ENCODE measurements at places on chromosomes 11 and 22. TPM values are rescaled to one million over a fixed set of nuclear protein-coding genes. Genes with fewer than 3 reads are reported as not detected.

GRCh38 chr11:12868315-12869073 is 140.6 kb upstream of the RASSF10 start:
- DNase-seq: peak; percentile 62

GRCh38 chr11:17554487-17554886 is 7.4 kb downstream of the OTOG start:
- no peak for DNase-seq

Gene SHISAL1
- total RNA-seq: 3.0 TPM

Gene PATE2
- 0.32 TPM for total RNA-seq

Gene MOV10L1
- 10.8 TPM for total RNA-seq

DNA sequence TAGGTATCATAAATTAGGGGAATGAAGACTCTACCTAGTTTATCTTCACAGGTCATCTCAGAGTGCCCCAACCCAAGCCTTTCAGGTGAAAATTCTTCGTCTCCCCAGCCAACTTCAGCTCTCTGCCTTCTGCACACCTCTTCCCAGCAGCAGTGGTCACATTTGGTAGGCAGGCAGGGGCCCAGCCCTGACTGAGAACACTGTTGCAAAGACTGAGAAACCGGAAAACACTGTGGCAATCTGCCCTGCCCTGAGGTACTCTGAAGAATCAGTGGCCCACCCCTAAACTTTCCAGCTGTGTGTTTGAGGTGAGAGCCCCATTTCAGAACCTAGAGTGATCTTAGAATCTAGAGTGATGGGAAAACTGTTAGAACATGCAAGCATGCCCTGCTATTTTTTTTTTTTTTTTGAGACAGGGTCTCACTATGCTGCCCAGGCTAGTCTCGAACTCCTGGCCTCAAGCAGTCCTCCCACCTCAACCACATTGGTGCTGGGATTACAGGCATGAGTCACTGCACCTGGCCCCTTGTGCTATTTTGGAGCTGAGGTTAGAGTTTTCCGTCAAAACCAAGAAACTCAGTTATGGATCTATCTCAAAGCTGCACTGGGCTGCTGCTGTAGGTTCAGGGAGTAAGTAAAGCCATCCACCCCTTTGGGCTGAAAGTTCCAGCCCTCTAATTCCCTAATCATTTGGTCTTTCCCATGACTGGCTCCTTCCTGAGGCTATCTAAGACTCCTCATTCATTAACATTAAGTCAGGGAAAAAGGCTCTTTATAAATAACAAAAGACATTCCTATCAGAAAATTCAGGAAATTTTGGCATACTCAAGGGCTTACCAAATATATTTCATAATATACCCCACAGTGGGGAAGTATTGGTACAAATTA is 1.7 kb upstream of the LDHA start:
- no peak for DNase-seq

DNA sequence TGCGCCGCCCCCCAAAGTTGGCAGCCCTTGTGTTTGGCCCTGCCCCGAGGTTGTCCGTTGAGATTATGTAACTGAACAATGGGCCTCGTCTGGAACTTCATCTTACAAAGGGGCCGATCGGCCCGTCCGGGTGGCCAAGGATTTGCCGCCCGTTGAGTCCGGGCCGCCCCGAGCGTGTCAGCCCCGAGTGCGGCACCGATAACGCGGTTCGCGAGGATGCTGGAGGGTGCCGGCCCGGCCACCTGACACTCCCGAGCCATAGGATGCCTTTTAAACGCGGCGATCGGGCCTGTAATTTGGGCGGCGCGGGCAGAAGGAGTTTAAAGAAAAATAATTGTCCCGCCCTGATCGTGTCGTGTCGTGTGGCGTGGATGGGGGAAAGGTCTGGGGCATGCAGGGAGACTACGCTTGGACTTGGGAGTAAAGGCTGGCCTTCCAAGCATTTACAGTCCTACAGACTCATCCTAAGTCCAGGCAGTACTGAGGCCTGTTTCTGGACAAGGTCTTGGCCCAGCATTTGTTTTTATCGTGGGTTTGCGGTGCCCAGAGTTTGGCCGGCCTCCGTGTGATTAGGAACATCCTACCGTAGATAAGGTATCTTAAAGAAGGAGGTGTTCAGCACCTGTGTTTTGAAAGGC is 1.3 kb downstream of the WEE1 start:
- DNase-seq: peak; percentile 25

Gene RBMXL2
- not detected for total RNA-seq

GRCh38 chr11:102799681-102800340 is 1.9 kb upstream of the MMP1 start:
- DNase-seq: no peak

Gene CDON
- total RNA-seq: 2.3 TPM

DNA sequence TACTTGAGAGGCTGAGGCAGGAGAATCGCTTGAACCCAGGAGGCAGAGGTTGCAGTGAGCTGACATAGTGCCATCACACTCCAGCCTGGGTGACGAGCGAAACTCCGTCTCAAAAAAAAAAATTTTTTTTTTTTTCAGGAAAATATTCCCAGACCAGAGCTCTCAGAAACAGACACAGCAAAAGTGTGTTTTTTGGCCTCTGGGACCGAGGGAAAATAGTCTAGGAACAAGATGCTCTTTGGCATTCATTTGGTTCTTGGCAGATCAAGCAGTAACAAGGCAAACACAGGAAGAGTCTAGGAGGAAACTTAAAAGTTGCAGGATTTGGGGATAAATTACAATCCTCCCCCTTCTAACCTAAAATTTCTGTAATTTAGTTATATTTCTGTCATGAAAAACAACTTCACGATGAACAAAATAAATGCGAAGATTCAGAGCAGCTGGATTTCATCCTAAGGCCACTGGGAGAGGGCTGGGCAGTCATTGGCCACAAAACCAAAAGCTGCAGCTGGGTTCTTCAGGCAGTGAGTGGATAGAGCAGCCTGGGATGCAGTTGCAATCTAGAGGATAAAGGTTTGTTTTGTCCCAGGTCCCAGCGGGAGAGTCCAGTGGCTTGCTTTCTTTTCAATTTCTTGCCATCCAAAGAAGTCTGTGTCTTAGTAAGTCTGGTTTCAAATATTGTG is 19.7 kb downstream of the ATG16L2 start:
- peak; percentile 41 for DNase-seq

Gene CRYBB1
- total RNA-seq: not detected

GRCh38 chr22:39690881-39691605 is 120.5 kb downstream of the CACNA1I start:
- no peak for DNase-seq

DNA sequence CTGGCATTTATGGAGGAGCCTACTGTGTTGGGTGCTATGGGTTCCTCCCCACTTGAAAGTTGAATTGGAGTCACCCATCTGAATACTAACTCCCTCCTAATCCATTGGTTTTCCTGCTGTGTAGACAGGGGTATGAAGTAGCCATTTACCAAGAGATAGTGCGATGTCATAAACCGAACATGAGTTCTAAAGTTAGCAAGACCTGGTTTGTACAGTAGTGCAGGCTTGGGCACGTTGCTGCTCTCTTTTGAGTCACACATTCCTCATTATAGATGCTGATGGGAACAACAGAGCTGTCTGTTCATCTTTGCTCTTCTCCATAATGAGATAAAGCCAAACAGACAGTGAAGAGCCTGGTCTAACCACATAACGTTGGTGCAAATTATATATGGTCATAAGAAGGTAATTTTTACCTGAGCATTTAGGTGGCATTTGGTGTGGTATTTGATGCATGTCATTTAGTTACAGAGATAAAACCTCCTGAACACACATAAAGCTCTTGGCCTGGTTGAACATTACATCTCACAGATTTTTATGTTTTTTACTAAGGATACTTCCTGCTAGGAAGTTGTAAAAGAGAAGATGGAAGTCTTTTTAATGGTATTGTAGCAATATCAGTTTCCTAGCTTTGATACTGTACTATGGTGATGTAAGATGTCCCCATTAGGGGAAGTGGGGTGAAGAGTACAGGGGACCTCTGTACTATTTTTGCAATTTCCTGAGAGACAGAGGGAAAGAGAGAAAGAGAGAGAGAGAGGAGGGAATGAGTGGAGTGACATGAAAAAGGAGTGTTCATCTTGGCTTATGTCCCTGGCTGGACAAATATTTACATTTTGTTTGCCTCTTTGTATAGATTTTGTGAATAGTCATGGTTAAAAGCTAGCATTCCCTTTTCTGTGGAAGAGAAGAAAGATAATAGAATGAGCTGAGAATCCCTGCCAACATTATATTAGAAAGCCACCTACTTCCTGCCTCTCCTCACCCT is 27.9 kb downstream of the GRAP2 start:
- no peak for DNase-seq

DNA sequence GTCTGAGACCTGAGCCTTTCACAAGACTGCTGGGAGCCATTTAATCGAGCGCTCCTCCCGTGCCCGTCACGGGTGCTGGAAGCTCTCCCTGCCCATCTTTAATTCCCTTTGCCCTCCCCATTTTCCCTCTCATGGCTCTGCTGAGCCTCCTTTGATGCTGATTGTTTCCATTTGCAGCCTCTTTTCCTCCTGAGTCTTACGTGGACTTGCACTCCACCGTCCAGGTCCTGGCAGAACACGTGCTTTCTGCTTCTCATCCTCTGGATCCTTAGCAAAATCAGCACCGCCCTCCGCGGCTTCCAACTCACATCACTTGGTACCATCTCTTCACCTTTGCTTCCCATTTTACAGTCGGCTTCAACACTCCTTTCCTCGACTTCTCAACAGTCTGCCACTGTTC is 7.3 kb downstream of the IFT27 start:
- DNase-seq: no peak

GRCh38 chr11:77561257-77561656 is 28.5 kb upstream of the AQP11 start:
- no peak for DNase-seq

DNA sequence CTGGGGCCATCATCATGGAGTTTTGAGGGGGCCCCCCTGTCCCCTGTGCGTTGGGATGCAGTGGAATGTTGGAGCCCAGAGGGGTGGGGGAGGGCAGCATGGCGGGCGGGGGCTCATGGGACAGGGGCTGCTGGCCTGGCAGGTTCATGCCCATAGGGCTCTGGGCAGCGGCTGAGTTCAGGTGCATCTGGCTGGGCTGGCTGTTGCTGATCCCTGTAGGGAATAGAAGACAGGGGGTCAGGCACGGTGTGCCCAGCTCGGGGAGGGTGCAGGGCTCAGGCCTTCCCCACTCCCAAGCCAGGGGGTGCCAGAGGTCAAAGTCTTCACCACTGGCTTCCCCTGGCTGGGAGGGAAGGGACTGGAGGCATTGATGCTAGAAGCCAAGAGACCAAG is 15.6 kb downstream of the CXCR5 start:
- no peak for DNase-seq

DNA sequence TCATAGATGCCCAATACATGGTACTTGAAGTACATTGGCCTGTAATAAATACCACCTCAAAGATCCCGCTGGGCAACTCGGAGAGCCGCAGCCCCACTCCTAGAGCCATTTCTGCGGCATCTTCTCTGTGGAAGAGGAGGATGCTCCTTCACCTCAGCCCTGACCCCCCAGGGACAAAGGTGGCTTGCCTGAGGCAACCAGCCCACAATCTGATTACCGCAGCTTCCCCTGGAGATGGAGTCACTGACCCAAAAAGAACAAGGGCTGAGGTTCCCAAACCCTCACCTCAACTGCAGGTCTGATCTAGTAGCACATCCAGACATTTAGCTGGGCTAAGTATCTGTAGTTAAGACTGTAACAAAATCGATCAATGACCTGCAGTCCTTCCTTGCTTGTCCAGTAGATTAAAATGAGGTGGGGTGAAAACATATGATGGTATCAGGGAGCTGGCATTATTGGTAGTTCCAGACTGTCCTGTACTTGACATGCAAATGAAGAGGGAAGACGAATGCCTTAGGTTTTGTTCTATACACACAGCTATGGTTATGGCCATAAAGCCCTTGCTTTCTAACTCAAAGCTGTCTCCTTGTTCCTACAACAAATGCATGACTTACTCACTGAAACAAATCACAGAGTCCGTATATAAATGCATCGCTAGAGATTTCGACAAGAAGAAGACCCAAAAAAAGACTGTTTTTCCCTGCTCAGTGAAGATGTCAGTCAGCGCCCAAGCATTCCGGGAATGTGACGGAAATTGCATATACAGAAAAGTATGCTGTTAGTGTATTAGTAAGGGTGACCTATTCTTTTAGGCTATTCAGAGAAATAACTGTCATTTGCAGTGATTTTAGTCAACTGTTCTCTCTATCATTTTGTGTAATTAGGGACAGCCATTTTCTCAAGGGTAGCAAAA is 33.7 kb downstream of the C11orf71 start:
- peak; percentile 49 for DNase-seq

- DNase-seq: peak; percentile 76
Observed at GRCh38 chr22:37330200-37331033, 48.1 kb downstream of the CYTH4 start.

- DNase-seq: peak; percentile 14
Observed at GRCh38 chr11:112734207-112734606, 227.0 kb upstream of the NCAM1 start.

Gene DBX1
- total RNA-seq: not detected

DNA sequence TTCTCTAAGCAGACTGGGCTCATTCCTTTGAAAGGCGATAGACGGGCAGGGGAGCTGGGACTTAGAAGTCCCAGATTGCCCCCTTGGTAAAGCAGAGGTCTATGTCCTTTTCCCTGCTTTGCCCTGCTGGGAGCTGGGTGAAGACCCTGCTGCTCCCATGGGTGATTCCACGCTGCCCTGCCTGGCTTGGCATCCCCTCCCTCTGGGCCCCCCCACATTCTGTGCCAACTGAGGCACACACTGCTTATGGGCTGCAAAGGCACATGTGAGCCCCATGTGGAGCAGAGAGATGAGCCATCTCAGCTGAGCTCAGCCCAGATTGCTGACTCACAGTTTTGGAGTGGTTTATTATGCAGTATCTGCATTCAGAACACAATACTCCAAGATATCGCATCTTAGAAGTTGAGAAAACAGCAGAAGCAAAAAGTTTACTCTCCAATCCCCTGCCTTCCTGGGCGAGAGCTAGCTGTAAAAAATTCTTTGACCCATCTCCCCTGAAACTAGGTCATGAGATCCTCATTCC is 127.2 kb downstream of the ST3GAL4 start:
- DNase-seq: no peak

All from fibroblast of villous mesenchyme (primary cell).